ENCODE measurements at places on chromosomes 13 and 19.

- DNase-seq = no peak
Observed at GRCh38 chr13:43206838-43207237, 183.5 kb downstream of the DNAJC15 start.

DNA sequence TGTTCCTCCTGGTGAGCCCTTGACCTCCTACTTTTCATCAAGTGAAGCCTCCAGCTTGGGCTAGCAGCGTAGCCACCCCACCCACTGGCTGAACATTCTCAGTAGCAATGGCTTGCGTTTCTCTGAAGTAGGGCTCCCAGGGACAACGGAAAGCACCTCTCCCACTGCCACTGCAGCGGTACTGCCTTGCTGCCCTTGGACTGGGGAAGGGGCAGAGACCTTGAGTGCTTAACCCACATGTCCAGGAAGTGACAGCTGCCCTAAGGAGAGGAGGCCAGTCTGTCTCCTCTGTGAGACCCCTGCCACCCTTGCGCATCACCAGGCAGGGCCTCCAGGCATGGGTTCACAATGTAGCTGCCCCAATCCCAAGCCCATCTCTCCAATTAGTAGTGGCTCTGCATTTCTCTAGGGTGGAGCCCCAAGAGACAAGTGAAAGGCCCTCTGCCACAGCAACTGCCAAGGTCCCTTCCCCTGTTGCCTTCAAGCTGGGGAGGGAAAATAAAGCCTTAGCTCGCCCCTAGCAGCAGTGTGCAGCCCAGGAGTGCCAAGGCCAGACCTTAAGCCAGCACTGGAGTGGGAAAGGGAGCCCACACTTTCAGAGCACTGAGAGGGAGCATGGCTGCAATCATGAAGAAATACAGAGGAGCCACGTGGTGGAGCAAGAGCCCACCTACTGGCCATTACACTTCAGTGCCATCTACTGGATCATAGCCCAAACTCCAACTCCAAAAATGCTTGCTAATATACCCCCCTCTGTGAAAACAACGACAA lies 175.9 kb upstream of the TRPC4 start:
- peak; percentile 30 for DNase-seq

DNA sequence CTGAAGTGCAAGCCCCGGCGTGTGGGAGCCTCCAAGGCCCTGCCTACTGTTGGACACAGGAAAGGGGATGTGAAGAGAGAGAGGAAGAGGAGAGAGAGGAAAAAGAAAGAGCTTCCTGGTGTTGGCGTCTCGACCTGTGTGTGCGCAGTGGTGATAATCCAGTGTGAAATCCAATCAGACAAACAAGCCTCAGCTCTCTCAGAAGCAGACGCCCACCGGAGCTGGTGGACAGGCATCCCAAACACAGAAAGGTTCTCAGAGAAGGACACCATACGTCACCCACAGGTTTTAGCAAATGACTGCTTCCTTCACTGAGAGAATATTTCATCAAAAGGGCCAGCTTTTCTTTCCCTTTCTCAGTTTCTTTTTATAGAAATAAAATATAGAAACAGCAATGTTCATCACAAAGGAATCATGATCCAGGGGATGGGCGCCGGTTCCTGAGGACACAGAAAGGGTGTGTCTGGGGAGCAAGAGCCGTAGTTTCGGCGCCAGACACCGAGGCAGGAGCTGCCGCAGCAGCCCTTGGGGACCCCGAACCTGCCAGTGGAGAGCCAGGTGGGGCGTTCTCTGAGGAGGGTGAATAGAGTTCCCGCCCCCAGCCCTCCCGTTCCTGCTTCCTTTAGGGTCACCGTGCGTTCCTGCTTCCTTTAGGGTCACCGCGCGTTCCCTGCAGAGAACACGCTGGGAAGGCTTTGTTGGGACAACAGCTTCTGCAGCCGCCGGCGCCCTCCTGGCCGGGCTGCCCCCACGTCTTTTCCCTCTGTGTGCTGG lies 145.8 kb upstream of the SOX1 start:
- DNase-seq = no peak

DNA sequence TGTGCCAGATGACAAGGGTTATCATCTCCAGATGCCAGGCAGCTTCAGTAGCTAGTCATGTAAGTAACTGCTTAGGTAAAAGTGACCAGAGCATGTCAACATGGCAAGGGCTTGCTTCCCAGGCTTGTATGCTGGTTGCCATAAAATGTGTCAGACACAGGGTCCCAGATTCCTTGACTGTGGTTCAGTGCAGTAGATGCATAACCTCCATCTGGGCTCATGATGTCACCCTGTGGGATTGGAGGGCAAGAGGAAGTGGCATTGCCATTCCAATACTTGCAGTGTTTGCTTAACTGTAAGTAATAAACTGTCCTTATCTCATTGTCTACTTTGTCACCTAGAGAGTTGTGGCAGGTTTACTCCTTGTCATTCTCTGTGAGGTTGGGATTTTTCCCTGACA lies 226.8 kb downstream of the PCDH17 start:
- DNase-seq = no peak

Measured in HFFc6 (cell line).